Activated T-cell treated with anti-CD3 and anti-CD28 coated beads, Interleukin-2, amount 50 U/mL, for 24 hours (primary cell): ENCODE measurements at places on chromosomes 3 and 15.

DNA sequence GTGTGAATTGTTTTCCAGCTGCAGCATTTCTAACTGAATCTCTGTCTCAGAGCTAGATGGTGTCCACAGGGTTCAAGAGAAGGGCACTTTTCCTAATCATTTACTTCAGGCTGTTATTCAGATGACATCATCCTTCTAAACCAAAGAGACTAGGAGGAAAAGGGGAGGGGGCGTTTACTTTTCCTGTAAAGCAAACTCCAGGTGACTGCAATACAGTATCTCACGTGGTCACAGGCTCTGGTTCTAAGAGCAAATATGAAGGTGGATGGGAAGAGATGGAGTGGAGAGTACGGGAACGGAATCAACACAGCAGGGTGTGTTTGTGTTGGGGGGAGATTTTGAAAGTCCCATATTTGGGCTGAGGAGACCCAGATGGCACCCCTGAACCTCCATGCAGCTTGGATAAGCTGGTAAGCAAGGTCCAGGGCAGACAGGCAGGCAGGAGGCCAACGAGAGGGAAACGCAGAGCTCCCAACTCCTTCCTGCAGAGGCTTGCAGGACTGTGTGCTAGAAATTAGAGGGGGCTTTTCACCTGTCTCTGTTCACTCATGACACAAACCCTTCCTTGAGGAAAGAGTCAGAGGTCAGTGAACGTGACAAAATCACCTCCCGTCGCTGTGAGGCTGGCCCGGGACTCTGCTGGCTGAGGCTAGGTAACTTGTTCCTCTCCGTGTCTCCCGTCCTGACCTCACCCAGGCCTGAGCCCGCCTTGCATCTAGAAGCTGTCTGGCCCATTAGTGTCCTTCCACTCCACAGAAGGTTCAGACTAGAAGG, 151.2 kb downstream of the OPA1 start:
- DNase-seq = no peak

DNA sequence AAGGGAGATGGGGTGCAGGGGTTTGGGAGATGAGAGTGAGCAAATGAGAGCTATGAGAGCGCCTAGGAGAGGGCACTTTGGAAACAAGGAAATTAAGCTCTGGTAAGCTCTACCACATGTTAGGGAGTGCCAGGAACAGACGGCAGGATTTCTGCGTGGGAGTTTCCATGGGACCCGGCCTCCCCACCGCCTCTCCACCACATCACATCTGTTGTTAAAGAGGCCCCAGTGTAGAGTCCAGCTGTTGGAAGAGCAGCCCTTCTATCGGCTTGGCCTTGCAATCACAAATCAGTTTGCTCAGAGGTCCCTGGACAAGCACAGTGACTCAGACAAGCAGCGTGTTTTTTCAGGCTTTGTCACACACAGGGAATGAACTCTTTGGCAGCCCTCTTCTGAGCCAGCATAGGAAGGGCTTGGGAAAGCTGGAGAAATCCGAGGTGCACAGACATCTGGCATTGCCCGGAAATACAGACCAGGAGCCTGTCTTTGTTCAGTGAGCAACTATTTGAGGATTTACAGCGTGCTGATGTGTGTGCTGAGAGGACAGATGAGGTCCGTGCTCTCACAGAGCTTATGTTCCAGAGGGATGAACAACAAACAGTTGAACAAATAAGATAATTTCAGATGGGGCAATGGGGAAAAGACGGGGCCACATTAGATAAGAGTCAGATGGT, 370.6 kb upstream of the PROK2 start:
- DNase-seq = no peak

GRCh38 chr3:20511863-20512505, 326.0 kb upstream of the SGO1 start:
- no peak for DNase-seq

DNA sequence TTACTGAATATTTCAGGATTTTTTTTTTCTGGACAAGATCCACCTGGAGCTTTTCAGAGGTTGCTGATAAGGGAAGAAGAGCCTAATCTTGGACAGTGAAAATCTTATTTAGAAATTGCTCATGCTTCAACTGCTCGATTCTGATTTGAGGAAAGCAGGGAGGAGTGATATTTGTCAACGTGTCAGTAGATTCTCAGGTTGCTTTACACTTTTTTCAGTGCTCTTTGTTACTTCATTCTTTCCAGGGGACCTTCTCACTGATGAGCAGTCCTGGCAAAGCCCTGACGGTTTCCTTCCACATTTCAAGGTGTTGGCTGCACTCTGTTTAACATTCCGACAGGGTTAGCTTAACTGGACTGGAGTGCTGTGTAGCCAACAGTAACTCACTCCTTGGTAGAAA, 24.1 kb upstream of the RARB start:
- DNase-seq = no peak

- no peak for DNase-seq
Measured at GRCh38 chr15:64507845-64508244, 47.5 kb downstream of the ZNF609 start.

DNA sequence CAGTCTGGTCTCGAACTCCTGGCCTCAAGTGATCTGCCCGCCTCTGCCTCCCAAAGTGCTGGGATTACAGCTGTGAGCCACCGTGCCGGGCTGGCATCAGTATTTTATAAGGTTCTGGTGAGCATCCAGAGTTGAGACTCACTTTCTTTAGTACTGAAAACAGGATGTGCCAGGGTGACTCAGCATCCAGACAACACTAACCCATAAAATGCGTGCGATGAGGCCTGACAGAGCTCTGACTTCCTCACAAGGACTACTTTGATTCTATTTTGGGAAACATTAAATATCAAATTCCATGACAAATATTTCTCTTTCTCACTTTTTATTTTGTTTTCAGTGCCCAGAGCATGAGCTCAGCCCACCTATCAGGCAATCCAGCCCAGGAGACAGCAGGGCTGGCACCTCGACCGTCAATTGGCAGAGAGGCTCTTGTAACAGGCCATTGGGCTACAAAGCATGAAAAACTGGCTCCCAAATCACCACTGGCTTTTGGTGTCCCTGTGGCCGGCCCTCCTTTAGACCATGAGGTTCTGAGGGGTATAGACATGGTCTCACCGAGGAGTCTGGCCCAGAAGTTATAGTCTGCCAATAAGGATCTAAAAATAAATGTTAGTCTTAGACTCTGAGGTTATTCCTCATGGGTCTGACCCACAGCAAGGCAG, 75.0 kb downstream of the FEM1B start:
- peak; percentile 61 for DNase-seq

DNA sequence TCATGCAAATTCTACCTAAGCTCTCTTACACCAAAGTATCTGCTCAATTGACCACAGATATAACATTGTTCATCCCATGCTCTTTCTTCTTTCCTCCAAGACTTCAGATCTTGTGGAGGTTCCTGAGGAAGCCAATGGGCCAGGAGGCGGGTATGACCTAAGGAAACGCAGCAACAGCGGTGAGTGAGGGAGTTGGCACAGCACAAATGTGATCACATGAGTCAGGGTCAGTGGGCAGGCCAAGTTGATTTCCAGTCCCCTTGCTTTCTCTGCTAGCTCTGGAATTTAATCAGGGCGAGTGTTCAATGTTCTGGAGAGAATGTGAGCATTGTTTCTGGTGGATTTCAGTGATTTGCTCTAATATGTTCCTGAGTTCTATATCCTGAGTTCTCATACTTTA, 112.7 kb downstream of the STAC start:
- DNase-seq = no peak

- no peak for DNase-seq
Measured at GRCh38 chr15:101191242-101191641, 60.6 kb downstream of the CHSY1 start.

- no peak for DNase-seq
Measured at GRCh38 chr3:146715170-146715569, 110.0 kb upstream of the PLSCR5 start.

DNA sequence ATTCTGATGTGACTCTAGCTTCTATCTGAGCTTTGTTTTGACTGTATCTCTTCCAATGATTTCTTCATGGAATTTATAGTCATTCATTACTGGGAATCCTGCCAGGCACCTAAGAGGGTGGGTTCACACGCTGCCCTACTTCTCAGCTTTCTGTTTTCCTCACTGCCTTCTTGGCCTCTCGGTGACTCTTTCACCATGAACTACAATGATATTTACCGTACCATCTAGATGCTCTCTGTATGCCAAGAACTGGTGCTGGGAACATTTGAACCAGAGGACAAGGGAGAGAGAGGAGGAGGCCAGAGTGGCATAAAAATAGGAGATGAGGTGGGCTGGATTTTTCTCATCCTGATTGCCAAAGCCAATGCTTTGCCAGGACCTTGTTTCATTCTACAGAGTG, 280.0 kb upstream of the P2RY1 start:
- no peak for DNase-seq

DNA sequence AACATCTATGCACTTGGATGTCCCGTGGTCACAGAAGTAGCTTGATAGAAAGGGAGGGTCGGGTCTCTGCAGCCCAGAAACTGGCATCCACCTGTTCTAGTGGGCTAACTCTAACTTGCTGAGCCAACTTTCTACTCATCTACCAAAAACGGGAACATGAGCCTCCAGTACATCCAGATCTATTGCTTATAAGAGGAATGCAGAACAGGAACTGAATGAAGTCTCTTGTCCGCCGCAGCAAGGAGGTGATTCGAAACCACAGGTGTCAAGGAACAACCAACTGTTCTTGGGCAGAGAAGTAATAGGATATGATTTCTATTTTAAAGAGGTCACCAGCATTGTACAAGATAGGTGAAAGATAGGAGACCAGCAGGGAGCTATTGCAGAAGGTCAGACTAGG, 17.9 kb downstream of the TERC start:
- no peak for DNase-seq

DNA sequence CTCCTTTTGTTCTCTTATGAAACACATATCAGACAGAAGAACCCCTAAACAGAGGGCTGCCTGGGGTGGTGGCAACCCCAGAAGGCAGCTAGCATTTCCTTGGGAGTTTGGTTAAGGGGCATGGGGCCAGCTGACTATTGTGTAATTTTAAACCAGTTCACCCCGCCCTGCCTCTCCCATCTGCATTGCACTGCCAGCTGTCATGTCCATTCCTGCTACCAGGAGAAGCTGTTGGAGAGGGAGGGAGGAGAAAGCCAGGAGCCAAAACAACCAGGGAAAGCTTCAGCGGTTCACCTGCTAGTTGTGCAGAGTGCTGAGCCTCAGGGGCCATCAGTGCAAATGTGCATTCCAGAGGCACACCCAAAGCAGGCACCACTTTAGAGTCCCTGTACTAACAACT, 47.6 kb upstream of the ATP1B3 start:
- DNase-seq = no peak

DNA sequence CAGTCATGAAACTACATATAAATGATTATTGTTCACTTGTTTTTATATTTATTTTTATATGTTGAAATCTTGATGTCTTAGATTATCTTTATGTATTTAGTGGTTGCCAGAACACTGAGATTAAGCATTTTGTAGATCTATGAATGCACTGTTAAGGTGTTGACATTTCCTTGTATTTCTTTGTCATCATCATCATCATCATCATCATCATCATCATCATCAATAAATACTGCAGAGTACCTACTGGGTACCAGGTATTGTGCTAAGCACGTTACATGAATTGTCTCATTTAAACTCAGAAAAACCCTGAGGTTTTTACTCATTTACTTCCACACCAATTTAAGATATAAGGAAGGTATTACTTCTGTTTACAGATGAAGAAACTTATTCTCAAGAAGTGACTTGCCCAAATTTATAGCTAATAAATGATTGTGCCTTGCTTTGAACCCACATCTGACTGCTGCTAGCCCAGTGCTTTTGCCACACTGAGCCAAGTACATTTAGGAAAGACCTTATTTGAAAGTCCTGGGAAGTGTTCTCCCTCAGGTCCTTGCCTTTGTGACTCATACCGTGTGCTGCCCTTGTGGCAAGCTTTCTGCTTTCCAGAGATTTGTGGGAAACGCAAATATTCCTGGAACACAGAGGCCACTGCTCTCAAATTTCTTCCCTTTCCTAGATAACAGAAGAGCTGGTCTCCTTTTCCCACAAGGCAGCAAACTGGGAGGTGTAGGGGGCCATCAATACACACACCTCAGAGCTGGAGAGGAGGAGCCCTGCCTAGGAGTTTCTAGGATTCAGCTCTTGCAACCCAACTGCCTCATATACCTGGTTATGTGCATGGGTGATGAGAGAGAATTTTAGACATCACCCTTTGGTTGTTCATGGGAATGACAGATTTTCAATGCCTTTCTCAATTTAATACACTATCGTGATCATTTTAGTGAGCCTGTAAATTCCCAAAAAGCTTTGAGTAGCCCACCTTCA, 115.4 kb upstream of the C15orf61 start:
- no peak for DNase-seq

- DNase-seq = no peak
Measured at GRCh38 chr15:82613747-82614146, 33.4 kb downstream of the CPEB1 start.

DNA sequence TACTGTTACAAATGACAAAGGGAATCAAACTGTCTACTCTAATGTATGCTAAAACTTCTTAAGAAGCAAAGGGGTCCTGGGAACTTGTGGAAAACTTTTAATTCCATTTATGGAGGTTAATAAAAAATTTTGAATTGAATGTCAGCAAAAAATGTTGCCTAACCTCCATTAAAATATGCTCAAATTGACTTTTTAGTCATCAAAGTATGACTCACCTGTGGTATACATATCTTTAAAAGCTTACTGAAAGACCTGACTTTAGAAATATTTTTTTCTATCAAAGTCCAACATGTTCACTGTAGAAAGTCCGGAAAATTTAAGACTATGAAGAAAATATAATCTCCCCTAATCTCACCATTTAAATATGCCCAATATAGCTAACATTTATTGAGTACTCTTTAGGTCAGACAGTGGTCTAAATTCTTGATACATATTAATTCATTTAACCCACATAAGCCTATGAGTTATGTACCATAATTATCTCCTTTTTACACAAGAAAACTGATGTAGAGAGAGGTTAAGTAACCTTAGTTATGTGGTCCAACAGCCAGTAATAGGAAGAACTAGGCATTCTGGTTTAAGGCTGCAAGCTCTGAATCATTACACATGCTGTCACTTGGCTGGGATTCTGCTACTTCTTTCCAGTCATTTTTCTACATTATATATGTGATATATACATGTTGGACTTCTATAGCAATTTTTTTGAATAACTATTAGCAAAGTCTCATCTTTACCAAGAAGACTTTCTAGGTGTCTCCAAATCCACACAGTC, 83.6 kb downstream of the PDZRN3 start:
- no peak for DNase-seq

GRCh38 chr15:74388363-74388951, 21.0 kb upstream of the CYP11A1 start:
- DNase-seq = no peak

- DNase-seq = no peak
Measured at GRCh38 chr3:129245141-129245540, 4.3 kb upstream of the COPG1 start.

GRCh38 chr3:112539825-112540650, 21.7 kb downstream of the ATG3 start:
- no peak for DNase-seq

GRCh38 chr3:152345233-152345632, 76.5 kb downstream of the MBNL1 start:
- no peak for DNase-seq

GRCh38 chr3:63338351-63338750, 60.2 kb downstream of the SYNPR start:
- DNase-seq = no peak

DNA sequence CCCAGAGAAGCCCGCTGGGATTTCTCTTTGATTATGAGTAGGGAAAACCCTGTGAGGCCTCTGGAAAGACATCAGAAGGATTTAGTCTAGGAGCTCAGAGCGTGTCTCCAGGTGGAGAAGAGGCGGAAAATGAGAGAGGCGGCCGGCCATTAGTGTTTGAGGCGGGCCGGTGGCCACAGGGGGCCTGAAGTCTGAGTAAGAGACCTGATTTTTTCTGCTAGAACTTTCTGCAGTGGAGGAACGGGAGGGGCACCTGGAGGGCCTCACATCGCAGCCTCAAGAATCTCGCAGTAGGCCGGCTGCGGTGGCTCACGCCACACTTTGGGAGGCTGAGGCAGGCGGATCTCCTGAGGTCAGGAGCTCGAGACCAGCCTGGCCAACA, 28.5 kb downstream of the KLHDC8B start:
- no peak for DNase-seq
